ENCODE measurements at places on chromosomes 1 and 21.

- DNase-seq, result no peak
Measured at GRCh38 chr1:26797627-26798026, 9.9 kb downstream of the PIGV start.

- peak; percentile 59 for DNase-seq
Measured at GRCh38 chr1:220045356-220046051, 801 bp downstream of the EPRS1 start.

DNA sequence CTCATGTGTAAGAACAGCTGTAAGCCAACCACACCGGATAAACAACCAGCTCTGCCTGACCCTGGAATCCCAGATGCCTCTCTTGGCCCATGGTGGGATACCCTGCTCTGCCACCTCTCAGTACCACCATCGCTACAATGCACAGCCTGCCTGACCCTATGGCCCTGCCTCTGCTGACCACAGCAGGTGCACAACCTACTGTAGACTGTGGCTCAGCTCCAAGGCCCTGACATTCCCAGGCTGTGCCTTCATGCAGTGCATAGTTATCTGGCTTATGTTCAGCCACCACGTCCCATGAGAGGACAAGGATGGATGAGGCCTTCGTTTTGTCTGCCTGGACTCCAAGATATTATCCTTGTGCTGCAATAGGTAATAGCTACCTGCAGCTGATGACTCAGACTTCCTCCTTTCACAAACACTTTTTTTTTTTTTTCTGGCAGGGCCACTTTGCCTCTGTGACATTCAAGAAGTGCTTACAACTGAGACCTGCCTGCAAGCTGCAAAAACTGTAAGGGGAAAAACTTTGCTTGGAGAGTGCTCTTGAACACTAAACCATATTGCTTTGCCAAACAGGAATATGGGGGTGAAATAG is 177.7 kb downstream of the URB2 start:
- DNase-seq, result no peak

DNA sequence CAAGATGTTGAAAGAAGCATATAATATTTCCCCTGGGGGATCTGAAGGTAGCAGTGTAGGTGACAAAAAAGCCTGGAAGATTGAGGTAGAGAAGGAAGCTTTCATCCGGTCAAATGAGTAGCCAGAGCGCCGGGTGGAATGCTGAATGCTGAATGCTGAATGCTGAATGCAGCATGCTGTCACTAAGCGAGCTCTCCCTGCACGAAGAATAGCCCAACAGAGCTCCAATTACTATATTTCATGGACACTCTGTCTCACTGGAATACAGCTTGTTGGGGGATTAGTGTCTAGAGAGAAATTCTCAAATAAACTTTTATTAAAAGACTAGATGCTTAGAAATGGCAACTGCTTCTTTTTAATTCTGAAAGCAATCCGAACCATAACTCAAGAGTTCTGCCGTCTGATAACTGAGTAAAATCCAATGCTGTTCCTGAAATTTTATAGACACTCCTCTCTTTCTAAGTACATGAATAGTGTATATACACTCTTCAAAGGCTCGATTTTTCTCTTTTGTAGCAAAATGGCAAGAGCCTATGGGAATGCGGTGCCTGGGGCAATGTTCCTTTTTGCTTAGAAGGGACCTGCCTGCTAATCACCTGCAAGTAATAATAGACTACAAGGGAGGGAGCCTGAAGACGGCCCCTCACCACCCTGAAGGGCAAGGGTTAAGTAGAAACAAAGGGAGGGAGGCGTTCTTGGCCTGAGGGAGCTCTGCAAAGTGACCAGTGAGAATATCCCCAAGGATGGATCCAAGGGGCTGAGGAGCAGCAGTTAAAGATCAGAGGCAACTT is 203.7 kb upstream of the ESRRG start:
- DNase-seq, result no peak

GRCh38 chr1:219837994-219838294 is 90.4 kb downstream of the SLC30A10 start:
- DNase-seq, result no peak

DNA sequence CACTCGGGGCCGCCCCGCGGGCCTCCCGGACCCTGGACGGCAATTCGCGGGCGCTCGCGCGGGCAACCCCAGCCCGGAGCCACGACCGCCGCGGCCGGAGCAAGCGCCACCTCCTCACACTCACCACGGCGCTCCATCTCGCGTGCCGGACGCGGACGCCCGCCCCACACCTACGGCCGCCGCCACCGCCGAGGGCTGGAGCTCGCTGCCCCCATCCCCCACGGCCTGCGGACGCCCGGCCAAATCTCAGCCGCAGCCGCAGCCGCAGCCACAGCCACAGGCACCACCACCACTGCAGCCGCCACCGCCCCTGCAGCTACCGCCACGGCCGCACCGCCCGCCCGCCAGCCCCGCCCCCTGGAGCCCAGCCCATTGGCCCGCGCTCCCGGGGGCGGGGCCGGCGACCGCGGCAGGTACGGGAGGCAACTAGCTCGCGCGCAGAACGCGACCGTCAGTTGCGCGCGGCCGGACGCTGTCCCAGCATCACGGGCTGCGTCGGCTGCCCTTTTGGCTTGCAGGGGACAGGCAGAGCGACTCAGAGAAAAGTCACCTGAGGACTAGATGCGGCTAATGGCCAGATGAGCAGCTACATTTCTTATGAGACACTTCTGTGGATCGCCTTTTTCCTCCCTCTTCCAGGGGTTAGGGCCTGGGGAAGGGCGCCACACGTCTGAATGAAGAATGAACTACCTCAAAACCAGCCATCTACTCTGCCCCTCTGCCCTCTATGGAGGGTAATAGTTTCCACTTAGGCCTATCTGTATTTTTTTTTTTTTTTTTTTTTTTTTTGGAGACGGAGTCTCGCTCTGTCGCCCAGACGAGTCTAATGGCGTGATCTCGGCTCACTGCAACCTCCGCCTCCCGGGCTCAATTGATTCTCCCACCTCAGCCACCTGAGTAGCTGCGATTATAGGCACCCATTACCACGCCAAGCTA is at the start of gene ARHGAP29:
ARHGAP29 (minus strand) TSS at position 294 of the 936 bp plus-strand sequence. CDS start 5,973 bp downstream, outside the sequence.
- no peak for DNase-seq

GRCh38 chr1:222706815-222707214 is 5.5 kb downstream of the AIDA start:
- no peak for DNase-seq

- no peak for DNase-seq
Measured at GRCh38 chr1:43495204-43495603, 35.5 kb upstream of the PTPRF start.

- no peak for DNase-seq
Measured at GRCh38 chr1:95561346-95561745, 327.3 kb downstream of the RWDD3 start.

DNA sequence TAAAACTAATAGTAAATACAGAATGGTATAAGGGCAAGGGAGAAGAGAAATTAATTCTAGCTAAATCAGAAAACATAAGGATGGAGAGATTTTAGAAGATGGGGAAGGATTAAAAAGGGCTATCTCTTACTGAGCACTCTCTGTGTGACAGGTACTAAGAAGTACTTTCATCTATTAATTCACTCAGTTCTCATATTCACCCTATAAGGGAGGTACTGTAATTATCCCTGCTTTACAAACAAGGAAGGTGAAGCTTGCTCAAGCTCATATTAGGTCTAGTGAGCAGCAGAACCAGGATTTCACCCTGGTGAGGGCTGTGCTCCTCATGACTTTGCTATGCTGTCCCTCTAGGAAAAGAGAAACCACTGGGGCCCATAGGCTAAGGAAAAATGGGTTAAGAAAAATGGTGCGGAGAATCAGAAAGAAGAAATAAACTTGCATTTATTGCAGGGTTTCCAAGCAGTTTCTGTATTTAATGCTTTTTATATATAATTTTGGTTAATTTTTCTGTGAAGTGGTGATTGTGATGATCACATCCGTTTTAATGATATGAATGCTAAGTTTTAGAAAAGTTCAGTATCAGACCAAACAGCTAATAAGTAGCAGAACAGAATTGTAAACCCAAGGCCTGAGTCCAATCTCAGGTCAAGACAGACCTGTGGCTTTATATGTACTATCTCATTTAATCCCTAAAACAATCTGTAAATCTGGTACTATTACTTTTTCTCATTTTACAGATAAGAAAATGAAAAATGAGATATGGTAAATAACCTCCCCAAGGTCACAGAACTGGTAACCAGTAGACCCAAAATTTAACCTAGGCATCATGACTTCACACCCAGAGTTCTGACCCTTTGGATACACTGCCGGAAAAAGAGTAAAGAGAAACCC is 1.7 kb downstream of the PCNX2 start:
- no peak for DNase-seq

- no peak for DNase-seq
Measured at GRCh38 chr1:6831366-6831765, 46.1 kb downstream of the CAMTA1 start.

DNA sequence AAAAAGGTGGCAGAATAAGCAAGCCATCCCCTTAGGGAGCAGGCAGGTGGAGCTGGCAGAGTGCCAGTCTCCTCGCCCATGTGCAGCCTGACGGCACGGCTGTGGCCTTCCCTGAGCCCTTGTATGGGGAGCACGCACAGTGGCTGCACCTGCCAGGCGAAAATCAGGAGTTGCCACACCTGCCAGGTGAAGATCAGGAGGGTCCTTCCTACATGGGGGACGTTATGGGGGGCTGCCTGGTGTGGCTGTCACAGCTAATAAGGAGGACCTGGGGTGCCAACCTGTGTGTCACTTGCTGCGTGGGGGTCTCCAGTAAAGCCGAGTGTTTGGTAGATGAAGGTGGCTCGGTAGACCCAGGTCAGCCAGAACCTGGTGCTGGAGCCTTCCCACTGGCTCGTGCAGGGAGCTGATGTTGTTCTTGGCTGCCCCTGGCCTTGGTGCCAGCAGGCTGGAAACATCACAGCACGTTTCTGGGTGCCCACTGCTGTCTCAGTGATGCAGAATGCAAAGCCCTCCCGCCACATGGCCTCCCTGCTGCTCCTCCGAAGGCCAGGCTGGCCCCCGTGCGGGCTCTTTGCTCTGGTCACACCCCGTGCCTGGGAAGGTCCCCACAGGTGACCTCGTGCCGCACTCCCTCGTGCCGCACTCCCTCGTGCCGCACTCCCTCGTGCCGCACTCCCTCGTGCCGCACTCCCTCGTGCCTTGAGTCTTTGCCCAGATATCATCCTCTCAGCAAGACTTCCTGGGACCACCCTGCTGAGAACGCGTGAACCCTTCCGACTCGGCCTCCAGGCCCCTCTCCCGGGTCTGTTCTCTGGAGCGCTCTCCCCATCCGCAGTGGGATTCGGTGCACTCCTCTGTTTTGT is 55.4 kb downstream of the SLC37A1 start:
- no peak for DNase-seq

GRCh38 chr1:159960721-159961381 is 6.8 kb upstream of the SLAMF9 start:
- no peak for DNase-seq

DNA sequence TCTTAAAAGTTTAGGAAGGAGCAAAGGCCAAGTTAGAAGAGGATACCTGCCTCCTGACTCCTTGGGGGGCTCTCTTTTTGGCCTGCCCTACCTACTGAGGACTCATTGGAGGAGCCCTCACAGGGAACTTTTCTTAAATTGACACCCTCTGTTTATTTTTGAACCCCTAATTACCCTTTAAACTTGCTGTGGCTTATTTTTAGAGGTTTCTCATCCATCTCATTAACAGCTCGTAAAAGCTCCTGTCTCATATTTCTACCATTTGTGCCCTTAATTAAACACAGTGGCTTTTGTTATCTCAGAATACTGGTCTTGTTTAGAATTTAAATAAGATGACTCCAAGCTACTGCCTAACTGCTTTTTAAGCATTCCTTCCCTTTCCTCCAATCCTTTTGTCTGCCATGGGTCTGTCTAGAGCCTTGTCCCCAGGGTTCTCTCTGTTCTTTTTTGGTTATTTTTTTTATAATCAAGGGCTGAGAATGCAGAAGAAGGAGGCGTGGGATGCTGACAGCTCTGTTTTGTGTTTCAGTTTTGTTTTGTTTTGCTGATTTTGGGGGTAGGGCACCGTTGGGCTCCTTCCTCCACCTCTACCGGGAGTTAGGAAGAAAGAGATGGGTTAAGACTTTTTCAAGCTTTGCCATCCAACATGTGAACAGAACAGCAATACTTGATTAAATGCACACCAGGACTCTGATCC is 78.0 kb downstream of the SYT6 start:
- DNase-seq, result no peak

GRCh38 chr1:234776256-234776875 is 166.4 kb upstream of the IRF2BP2 start:
- DNase-seq, result no peak

- DNase-seq, result no peak
Measured at GRCh38 chr1:3577300-3577699, 34.0 kb downstream of the MEGF6 start.

GRCh38 chr1:33424205-33424604 is 6.7 kb downstream of the PHC2 start:
- no peak for DNase-seq

GRCh38 chr1:218584418-218585155 is 239.5 kb downstream of the TGFB2 start:
- DNase-seq, result no peak

- peak; percentile 67 for DNase-seq
Measured at GRCh38 chr1:156910309-156910782, 10.1 kb upstream of the LRRC71 start.

DNA sequence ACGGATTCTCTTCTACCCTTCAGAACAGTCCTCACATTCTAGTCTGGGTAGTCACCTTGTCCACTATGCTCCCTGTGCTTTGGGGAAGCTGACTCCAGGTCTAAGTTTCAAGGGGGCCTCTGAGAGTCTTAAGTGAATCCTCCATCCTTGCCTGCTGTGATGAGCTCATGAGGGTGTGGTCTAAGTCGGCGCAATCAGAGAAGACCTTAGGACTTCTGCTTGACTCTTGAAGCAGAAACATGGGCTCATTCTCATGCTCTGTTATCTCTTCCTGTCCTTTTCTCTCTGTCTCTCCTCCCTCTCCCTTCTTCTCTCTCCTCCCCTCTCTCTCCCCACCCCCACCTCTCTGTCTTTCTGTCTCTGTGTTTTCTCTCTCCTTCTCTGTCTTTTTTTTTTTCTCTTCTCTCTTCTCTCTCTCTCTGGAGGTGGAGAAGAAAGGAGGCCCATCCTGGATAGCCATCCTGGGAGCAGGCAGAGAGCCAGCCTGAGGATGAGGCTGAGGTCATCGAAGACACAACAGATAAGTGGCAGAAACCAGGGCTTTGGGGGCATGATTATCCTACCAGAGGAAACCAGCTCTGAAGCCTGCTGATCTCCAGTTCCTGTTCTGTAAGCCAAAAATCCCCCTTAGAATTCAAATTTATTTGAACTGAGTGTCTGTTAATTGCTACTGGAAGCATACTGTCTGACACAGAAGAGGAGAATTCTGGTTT is 245.6 kb downstream of the SIPA1L2 start:
- no peak for DNase-seq

DNA sequence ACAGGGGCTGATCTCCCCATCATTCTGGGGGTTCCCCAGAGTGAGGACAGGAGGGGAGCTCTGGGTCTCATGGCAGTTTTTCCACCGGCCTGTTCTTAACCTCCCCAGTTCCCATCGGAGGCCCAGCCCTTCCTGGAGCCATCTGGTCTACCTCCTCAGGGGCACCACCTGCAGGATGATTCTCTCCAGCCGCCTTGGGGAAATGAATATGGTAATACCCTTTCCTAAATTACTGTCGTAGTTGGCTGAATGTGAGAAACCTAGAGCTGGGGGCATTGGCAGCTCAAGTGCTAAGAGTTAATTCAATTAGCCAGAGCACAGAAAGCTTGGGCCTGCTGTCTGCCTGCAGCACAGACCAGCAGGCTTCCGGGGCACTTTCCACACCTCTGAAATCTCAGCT is 64.9 kb downstream of the TAS1R2 start:
- peak; percentile 12 for DNase-seq

GRCh38 chr1:64043288-64043687 is 160.1 kb upstream of the UBE2U start:
- DNase-seq, result no peak

- no peak for DNase-seq
Measured at GRCh38 chr1:151504759-151505158, 6.4 kb upstream of the CGN start.

- no peak for DNase-seq
Measured at GRCh38 chr1:217089361-217090014, 366.3 kb upstream of the ESRRG start.
